NCI-H2029 (cell line): ENCODE measurements at places on chromosomes 7 and 10.

DNA sequence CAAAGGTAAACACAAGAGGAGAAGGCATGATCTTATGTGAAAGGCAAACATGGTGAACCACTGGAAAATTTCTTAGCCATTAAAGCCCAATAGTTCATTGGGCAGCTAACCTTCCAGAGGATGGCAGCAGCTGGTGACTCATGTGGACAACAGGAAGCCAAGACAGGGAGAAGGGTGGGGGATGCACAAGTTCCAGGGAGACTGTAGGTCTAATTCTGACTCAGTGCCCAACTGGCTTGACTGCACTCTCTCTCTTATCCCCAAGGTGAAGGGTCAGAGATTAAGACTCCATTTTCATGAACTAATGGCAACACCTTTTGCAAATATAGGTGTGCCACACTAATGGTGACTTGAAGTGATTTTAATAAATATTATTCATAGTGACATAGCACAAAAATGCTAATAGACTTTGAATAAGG is 47.9 kb upstream of the SLC35B4 start:
- no peak for DNase-seq

DNA sequence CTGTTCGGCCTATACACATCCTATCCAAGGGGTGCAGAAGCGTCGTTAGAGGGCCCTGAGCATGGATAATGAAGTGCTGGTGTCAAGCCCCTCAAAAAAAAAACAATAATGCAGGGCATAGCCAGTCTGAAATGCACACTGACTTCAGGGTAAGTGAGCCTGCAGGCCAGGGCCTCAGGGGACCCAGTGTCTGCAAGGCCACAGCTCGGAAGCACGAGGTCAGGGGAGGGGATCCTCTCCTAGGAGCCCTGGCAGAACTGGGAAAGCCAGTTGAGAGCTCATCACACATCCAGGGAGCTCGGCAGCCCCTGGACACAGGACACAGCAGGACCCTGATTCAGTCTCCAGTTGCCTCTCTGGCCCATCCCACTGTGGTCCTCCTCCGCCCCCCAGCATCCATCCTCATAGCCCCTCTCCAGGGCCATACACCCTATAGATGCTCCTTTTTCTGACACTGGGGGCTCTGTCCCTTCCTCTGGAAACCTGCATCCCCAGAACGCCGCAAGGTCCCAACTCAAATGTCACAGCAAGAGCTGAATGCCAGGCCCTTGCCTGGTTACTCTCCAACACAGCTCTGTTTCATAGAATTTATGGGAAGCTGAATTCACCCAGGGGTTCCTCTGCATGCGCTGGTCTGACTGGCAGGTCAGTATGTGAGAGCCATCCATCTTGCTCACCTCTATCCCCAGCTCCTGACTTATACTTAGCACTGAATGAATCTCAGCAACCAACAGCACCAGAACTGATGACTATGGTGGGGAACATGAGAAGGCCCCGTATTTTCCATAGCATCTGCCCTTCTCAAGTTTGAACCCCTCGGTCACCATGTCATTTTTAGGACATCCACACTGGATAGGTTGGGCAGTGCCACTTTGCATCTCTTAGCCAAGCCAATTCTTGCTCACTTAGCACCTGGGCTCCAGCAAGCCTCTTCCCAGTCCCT is 717.0 kb upstream of the IGFBP3 start:
- no peak for DNase-seq

DNA sequence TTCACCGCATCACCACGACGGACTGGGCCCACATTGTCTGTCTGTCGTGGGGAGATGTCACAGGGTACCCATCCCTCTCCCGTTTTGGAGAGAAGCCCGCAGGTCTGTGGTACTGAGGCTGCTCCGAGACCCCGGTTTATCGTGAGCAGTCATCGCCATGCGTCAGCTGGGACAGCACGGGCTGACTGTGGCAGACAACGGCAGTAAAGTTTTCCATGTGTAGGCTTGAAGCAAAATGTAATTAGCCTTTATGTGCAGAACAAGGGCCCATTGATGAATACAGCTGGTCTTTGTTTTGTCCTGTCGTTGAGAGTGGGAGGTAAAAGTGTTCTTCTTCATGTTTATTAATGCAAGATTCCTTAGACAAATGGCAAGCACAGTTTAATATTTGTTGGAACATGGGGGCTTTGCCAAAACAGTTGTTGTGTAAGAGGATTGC is 167.4 kb upstream of the SH2B2 start:
- no peak for DNase-seq

- no peak for DNase-seq
Observed at GRCh38 chr7:81783818-81784217, 14.0 kb upstream of the HGF start.

- DNase-seq, result no peak
Observed at GRCh38 chr7:6725003-6725402, 18.3 kb upstream of the ZNF12 start.
